ENCODE measurements at places on chromosomes 4 and X. TPM values are rescaled to one million over a fixed set of nuclear protein-coding genes. Genes with fewer than 3 reads are reported as not detected.

Gene FHDC1
- 0.68 TPM for total RNA-seq

Gene DLG3
- total RNA-seq = 0.88 TPM

Gene PPID
- total RNA-seq = 35.1 TPM

Gene ITIH6
- not detected for total RNA-seq

Gene PCYT1B
- total RNA-seq = under 0.01 TPM

Gene MAGED1
- 64.3 TPM for total RNA-seq

Gene FGG
- 0.19 TPM for total RNA-seq

Gene SULT1B1
- total RNA-seq = 12.6 TPM

Gene LAP3
- 395 TPM for total RNA-seq
